Globus pallidus (tissue), 1 donor: ENCODE measurements at places on chromosomes 4 and X.

GRCh38 chr4:13476915-13477314 lies 7.2 kb downstream of the RAB28 start:
- no peak for DNase-seq

DNA sequence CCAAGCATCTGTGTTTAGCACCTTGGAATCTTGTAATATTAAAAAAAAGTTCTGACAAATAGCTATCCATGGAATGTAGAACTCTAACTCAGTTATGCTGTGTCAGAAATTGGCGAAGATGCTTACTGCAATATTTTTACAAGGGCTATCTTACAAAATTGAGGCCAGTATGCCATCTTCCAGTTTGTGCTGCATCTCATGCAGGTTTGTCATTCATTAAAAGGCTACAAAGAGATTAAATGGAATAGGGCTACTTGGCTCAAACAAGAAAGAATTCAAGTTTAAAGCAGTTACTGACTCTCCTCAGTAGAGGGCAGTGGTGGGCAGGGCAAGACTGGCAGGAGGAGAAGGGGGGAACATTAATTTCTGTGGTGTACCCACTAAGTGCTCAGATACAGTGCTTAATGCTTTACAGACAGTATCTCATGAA lies 66.5 kb downstream of the SHROOM4 start:
- DNase-seq = peak; percentile 47

DNA sequence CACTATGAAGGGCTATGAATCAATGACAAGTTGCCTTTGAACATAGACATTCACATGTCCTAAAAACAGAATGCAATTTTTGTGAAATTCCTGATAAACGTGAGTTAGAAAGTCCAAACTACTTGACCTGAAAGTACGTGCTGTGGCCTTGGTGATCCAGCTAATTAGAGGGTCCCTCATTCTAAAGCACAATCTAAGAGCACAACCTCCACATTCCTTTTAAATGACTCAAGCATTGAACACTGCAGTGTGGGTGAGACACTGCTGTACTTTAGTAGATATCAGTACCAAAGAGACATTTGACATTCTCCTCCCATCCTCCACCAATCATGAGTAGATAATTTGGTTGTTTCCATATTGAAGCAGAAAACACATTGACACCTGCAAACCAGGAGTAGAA lies 73.5 kb downstream of the FAM47B start:
- no peak for DNase-seq

DNA sequence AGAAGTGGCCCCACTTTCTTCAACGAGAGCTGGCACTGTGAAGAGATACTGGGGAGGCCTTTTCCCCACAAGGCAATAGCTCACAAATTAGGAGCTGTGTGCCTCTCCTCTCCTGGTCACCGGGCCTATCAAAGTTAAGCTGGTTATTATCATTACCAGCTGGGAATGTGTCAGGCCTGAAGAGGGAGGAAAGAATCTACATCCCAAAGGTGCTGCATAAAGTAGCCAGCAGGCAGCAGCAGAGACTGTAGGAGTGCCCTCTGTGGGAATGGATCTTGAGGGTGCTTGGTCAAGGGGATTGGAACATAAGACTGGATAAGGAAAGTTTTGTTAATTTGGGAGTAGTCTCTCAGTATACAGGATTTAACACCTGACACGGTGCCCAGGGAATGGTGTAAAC lies 9.1 kb upstream of the TMPRSS11D start:
- DNase-seq = no peak

GRCh38 chrX:151754047-151754429 lies 19.5 kb downstream of the CNGA2 start:
- DNase-seq = no peak

DNA sequence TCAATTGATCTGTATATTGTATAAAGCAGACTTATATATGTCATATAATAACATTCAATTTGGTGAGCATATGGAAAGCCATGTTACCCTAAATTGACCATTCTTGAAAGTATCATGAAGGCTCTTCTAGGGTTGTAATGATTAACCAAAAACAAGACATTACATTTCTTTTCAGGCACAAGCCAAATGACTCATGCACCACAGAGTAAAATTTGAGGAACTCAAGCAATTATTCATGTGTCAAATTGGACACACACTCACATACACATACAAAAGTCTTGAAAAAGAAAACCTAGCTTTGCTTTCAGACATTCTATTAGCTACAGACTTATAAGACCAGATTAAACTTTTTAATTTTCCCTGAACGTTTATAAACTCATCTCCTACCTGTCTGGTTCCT lies 146.5 kb upstream of the PCDH18 start:
- DNase-seq = no peak

- DNase-seq = peak; percentile 8
Observed at GRCh38 chrX:132017431-132018185, 5.5 kb upstream of the STK26 start.

DNA sequence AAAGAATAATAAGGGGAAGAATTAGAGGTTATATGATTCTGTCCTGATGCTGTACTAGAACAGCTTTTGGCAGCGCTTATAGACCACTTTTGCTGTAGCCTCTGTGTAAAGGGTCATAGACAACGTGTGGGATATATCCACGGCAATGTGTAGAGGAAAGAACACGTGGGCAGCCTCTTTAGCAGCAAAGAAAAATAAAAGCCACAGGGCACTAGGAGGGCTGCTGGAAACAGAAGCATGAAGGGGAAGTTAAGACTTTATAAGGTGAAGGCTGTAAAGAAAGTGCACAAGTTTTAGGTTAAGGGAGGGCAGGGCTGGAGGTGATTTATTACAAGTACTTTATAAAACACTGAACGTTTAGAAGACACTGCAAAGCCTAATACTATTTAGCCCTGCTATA lies 20.1 kb upstream of the PHEX start:
- DNase-seq = no peak

DNA sequence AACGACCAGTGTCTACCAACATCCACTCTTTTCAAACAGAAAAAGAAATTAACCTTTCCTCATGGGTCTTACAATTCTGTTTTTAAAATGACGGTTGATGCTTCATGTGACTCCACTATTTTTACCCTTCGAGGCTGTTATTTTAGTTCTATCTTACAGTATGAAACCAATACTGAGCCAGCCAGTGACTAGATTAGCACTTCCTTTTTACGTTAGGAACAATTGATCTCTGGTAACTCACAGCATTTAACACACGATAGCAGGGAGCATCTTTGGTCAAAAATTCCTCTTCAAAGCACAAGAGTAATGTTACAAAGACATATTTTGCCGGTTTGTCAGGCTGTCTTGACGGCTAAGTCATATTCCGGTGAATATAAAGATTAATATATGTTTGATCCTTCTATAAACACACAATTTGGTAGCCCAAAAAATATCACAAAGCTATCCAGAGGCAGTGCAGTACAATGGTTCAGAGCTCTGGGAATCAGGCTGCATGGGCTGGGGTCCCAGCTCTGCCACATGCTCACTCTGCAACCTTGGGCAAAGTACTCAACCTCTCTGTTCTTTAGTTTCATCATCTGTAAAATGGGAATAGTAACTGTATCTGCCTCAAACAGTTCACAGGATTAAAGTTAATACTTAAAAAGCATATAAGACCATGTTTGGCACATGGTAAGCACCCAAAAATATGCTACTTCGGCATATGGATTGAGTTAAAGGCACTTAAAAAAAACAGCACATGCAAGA lies 62.9 kb upstream of the TXK start:
- no peak for DNase-seq

DNA sequence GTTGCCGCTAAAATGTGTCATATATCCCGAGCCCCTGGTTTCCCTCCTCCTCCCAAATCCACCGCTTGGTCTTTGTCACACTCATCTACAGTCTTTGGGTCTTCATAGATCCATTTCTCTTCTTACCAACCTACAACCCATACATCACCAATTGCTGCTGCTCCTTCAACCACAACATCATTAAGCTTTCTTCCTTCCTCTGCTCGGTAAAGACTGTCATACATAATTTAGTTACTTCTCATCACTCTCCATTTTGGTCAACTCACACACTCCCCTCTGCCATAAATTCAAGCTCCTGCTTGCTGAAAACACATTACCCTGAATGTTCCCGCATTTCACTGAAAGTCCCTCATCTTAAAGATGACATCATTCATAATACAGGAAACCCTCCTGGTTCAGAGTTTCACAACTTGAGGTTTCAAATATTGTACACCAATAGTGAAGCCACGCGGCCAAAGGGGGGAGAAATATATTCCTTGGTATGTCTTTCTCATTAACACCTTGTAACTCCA lies 1.7 kb upstream of the DCTD start:
- no peak for DNase-seq

GRCh38 chrX:123976706-123977316 lies 15.3 kb downstream of the STAG2 start:
- peak; percentile 24 for DNase-seq

DNA sequence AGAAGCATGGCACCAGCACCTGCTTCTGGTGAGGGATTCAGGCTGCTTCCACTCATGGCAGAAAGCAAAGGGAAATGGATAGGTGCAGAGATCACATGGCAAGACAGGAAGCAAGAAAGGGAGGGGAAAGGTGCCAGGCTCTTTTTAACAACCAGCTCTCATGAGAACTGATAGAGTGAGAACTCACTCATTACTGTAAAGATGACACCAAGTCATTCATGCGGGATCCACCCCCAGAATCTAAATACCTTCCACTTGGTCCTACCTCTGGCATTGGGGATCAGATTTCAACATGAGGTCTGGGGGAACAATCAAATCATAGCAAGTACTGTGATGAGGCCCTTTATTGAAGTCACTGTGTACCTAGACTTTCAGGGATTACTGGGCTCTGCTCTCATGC lies 72.0 kb upstream of the PRDM5 start:
- no peak for DNase-seq

- no peak for DNase-seq
Observed at GRCh38 chr4:172142281-172142741, 329.1 kb downstream of the GALNTL6 start.
